ENCODE measurements at places on chromosomes 2 and 18.
A peak's percentile ranks its signal among the peaks of the same experiment; 100 is the strongest.

GRCh38 chr2:114442510-114442909, at the start of gene DPP10:
Gene DPP10, plus strand, starts transcription at chr2:114442641.
- DNase-seq, result no peak

DNA sequence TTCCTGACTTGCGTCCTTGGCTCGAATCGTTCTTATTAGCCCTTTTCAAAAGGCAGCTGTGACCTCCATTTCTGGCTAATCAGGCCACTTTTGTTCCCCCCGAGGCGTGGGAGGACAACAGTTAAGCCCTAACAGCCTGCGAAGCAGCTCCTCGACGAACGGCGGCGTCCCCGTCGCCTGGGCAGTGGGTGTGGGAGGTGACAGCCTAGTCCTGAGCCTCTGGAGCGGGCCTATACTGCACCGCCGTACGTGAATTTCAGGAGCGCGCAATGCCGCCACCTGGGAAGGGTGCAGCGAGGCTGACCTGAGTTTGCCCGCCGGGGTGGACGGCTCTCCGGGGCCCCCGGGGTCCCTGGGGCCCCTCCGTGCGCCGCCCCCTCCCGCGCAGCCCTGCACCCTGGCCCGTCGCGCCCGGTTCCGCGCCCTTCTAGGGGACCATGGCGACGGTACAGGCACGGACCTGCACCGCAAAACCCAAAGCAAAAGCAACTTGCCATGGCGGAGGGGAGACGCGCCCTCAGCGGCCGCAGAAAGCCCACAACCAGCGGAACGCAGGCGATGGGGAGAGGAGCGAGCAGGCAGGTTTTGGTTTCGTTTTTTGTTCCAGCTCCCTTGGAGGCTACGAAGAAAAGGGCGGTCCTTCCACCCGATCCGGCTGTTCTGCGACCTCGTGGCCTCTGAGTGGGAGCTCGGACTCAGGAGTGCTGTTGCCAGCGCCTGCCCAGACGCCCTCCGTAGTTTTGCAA, at the start of gene RBM43:
RBM43 (minus strand) TSS at position 633 of the 746 bp plus-strand sequence; CDS start at position 497, 136 bp downstream.
- peak; percentile 85 for DNase-seq

DNA sequence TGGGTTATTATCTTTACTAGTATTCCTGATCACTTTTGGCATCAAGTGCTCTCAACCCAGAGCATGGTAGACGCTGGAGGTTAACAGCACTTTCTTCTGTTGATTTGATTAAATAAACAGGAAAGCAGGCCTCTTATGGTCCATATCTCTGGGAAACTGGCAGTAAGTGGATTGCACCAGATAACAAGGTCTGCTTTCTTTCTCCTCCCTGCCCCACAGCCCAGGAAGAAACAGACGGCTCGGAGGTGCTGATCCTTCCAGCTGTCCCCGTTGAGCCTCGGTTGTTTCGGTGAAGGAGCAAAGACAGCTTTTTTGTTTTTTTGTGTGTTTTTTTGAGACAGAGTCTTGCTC, 100.8 kb upstream of the KCTD1 start:
- DNase-seq, result no peak

GRCh38 chr2:33086400-33087015, 139.8 kb downstream of the LTBP1 start:
- no peak for DNase-seq

- no peak for DNase-seq
Observed at GRCh38 chr18:8217051-8217564, 392.1 kb upstream of the RAB12 start.

DNA sequence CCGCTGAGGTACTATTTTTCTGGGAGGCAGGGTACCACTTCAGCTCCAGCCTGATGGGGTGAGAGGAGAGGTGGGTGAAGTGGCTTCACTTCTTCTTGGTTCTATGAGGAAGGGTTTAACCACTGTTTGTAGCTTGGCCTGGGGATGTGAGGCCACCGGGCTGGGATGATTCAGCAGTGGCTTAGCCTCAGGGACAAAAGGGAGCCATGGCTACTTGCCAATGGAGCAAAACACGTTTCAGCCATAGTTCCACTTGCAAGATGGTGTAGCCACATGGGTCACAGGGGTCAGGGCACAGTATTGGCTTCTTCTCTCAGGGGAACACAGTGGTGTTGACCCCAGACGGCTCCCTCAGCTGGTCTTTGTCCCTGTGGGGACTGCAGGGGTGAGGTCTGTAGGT, 14.9 kb downstream of the ZDBF2 start:
- no peak for DNase-seq

GRCh38 chr18:33421225-33421624, 19.3 kb downstream of the CCDC178 start:
- DNase-seq, result no peak

GRCh38 chr2:192151853-192152252, 42.9 kb downstream of the TMEFF2 start:
- no peak for DNase-seq

- no peak for DNase-seq
Observed at GRCh38 chr18:69172046-69172445, 228.6 kb upstream of the DOK6 start.

- DNase-seq, result no peak
Observed at GRCh38 chr2:55361465-55362189, 58.0 kb downstream of the CCDC88A start.

- no peak for DNase-seq
Observed at GRCh38 chr2:51158251-51158650, 126.3 kb upstream of the NRXN1 start.

DNA sequence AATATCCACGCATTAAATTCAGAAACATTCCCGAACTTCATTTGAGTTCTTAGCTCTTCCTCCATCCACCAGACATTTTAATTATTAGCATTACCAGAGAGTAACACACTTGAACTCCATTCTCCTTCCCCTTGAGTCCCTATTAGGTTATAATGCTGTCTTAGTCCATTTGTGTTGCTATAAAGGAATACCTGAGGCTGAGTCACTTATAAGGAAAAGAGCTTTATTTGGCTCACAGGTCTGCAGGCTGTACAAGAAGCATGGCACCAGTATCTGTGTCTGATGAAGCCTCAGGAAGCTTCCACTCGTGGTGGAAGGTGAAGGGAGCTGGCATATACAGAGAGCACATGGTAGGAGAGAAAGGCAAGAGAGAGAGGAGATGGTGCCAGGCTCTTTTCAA, 25.4 kb downstream of the TBC1D8 start:
- DNase-seq, result no peak

GRCh38 chr2:60364491-60364890, 189.0 kb downstream of the BCL11A start:
- no peak for DNase-seq
